ENCODE measurements at places on chromosomes 5 and 9.
A peak's percentile ranks its signal among the peaks of the same experiment; 100 is the strongest.

DNA sequence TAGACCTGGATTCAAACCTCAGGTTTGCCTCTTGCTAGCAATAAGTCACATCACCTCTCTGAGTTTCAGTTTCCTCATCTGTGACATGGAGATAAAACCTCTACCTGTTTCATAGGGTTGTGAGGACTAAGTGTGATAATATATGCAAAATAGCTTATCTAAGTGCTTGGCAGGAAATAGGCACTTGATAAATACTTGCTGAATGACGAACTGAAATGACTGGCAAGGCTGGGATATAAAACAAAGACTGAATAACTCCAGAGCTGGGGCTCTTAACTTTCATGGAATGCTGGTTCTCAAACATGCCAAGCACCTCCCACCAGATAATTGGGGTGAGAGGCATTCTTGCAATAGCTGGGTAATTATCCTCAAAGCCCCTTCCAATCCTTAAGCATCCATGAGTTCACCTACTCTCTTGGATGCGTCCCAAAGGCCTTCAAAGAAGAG lies 87.6 kb downstream of the ADRB2 start:
- peak; percentile 11 for DNase-seq

- no peak for DNase-seq
Observed at GRCh38 chr9:92950359-92950955, 3.1 kb downstream of the FGD3 start.

GRCh38 chr9:83623679-83624076 lies 735 bp downstream of the IDNK start:
- peak; percentile 94 for DNase-seq

GRCh38 chr5:83576341-83576740 lies 104.8 kb downstream of the VCAN start:
- no peak for DNase-seq

DNA sequence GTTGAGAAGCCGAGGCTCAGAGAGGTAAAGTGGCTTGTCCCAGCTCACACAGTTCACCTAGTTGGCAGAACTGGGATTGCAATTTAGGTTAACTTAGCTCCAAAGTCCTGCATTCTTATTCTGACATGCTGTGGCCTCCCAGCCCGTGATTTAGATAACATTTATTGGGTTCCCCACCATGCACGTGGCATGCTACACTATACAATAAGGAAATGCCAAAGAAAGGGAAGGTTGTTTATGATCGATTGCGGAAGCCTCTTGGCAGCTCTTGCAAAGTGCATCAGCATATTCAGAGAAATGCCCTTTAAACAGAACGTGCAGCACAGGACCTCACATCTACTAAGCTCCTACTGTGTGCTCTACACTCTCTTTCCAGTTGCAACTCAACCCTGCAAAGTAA lies 3.2 kb downstream of the NEURL1B start:
- DNase-seq, result peak; percentile 25

DNA sequence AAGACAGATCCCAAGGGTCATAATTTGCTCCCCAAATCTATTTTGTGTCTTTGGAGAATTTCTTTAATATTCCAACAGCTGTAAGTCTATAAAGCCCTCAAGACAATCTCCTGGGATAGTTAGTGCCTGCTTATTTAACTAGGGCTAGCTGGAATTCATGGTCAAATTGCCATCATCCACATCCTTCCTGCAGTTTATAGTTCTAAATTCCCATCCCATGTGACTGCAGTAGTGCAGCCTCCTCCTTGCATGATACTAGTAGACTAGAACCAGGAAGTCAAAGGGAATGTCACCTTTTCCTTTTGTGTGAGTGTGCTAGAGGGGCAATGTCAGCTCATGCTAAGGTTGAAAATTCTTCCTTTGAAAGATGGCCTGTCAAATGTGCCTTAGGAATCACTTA lies 214.8 kb upstream of the PIK3R1 start:
- DNase-seq, result no peak

DNA sequence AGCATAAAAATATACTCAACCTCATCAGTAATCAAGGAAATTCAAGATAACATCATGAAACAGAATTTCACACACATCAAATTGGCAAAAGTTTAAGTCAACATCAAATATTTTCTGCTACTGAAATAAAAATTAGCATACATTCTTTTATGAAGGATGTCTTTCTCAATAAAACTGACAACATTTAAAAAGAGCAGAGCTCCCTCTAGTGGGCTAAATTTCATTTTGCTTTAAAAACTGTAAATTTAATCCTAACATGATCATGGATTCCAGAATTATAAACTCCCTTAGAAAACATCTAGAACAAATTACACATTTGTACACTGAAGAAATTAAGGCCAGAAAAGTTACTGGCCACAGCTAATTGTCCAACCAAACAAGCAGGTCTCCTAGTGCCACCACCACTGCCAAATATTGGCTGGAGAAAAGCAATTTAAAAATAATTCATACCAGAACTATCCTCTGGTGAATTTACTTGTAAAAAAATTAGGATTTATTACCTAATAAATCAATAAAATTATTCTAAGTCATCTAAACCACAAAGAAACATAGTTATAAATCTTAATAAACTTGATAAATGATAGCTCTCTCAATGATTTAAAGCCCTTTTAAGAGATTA lies 31.2 kb downstream of the DEPDC1B start:
- DNase-seq, result peak; percentile 81

- no peak for DNase-seq
Observed at GRCh38 chr5:154086146-154086545, 47.4 kb downstream of the MFAP3 start.

GRCh38 chr5:102278231-102278630 lies 17.9 kb downstream of the SLCO4C1 start:
- peak; percentile 73 for DNase-seq

- no peak for DNase-seq
Observed at GRCh38 chr5:4137781-4138180, 542.1 kb downstream of the IRX1 start.

- peak; percentile 75 for DNase-seq
Observed at GRCh38 chr5:180618829-180619562, 27.7 kb upstream of the SCGB3A1 start.

DNA sequence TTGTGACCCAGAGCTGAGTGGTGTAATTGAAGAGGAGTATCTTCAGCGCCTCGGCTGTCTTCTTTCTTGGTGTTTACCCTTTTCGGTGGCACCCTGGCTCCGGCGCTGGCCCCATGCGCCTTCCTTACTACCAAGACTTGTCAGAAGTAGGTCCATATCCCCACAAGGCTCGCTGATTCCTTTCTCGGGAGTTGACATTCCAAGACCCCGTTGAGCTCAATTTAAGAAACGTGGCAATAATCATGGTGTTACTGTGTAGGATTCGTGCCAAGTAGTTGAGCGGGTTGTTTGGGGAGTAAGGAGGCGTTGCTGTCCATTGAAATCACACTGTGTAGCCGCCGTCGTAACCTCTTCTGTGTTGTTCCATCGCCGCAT lies 795 bp downstream of the NDUFAF2 start:
- peak; percentile 63 for DNase-seq

DNA sequence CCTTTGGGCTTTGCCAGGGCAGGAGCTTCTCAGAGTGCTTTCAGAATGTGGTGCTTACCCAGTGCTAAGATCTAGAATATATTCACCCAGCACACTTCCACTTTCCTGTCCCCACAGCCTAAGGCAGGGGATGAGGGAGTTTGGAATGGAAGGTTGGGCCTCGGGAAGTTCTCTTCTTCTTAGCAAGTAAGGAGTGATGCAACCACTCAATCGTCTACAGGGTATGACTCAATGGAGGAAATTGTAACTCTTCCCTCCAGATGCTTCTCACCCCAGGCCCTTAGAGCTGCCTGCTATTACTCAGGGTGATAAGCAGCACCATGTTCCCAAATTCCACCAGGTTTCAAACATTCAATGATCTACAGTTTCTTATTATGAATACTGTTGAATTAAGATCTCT lies 30.8 kb upstream of the AGGF1 start:
- DNase-seq, result peak; percentile 22

DNA sequence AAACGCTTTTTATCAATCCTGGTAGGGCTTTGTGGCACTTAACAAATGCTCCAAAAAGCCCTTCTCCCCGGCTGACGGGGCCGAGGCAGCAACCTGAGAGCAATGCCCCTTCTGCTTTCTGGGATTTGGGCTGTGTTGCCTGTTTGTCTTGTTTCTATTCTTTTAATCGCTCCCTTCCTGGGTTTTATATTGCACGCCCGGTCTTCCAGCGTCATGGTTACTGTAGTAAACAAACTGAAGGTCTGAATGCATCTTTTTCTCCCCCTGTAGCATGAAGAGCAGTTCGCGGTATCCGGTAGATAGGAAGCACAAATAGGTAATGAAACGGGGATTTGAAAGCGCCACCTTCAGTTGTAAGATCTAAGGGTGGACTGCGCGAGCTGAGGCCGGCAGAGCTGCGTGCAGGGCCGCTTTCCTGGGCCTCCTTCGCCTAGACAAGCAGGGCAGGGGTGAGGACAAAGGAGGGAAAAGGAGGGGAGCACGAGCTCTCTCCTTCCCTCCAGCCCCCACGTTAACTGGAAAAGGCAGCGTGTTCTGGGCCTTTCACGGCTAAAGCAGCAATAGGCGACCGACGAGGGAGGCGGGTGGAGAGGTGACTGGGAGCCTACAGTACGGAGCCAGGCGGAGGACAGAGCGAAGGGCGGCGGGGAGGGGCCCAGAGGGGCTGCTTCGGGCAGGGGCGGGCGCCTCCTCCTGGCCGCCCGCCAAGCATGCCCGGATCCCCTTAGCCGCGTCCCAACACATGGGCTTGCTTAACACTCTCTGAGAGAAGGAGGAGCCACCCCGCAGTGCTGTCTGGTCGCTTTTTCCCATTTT lies 49.3 kb upstream of the ZNF366 start:
- peak; percentile 80 for DNase-seq

DNA sequence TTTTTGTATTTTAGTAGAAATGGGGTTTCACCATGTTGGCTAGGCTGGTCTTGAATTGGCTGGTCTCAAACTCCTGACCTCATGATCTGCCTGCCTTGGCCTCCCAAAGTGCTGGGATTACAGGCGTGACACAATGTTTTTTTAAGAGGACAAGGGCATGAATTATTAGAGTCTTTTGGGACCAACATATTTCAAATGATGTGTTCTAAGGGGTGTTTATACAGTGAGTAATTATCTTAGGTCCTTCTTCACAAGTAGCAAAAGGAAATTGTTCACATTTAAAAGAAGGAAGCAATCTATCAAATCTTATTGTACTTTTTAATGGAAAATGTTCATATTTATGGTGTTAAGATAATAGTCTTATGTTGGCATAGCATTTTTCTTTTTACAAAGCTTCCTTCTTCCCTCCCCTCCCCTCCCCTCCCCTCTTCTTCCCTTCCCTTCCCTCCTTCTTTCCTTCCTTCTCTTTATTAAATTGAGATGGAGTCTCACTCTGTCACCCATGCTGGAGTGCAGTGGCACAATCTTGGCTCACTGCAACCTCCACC lies 6.7 kb downstream of the GNG10 start:
- DNase-seq, result no peak

GRCh38 chr9:36877239-36877638 lies 156.8 kb downstream of the PAX5 start:
- DNase-seq, result no peak

DNA sequence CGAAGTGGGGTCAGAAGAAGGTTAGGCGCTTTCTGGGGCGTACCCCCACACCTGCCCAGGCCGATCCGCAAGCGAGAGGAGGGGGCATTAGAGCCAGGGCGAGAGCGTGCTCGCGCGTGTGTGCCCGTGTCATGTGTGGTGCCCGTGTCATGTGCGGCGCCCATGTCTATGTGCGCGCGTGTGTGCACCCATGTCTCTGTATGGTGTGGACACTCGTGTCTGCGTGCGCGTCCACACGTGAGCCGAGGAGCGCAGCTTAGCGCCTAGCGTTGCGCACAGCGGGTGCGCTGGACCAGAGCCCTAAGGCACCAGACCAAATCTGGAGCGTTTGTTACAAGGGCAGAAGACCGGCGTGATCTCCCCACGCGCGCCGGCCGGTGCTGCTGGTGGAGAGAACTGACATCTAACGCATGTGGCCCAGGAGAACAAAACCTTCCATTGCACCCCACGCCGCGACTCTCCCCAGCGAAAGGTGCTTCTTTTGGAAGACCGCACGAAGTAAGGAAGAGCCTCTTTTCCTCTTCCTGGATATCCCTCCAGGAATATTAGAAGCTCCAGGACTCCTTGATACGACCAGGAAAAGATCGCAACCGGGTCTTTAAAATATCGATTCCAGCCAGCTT lies 644 bp downstream of the NIM1K start:
- DNase-seq, result peak; percentile 27

- no peak for DNase-seq
Observed at GRCh38 chr9:75116306-75116705, 28.0 kb downstream of the OSTF1 start.

- DNase-seq, result no peak
Observed at GRCh38 chr9:112338561-112338960, 5.1 kb upstream of the PTBP3 start.

DNA sequence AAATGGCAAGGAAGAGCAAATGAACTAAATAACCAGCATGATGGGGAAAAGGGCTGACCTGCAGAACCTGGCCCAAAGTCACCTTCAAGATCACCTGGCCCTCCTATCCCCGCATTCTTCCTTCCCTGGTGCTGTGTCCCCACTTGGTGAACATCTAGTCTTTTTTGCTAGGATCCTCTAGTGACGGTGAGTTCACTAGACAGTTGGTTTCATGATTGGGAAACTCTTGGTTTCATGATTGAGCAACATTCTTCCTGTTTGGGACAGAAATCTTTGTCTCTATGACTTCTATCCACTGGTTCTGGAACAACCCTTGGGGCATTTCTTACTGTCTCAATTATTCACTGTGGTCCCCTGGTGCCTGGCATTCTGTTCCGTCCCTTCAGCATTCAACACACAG lies 50.2 kb upstream of the DAB2IP start:
- DNase-seq, result peak; percentile 58

DNA sequence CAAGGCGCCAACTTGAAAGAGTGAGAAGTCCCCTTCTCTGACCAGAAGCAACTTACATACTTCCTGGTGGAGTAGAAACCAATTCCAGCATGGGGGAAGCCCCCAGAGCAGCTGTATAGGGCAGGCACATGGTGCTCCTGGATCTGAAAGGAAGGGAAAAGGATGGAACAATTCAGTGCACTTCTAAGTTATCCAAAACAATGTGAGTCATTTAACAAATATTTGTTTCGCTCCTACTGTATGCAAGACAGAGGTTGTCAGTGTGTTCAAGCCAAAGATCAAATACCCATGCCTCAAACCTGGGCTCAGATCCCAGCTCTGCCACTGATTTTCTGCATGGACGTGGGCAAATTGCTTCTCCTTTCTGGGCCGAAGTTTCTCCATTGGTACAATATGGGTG lies 67.1 kb downstream of the LHX2 start:
- DNase-seq, result no peak

GRCh38 chr9:128159522-128159783 lies 612 bp upstream of the BBLN start:
- peak; percentile 80 for DNase-seq

GRCh38 chr5:96094904-96095303 lies 133.3 kb upstream of the ELL2 start:
- DNase-seq, result no peak

All from hematopoietic multipotent progenitor cell treated with erythropoietin and hydrocortisone succinate and interleukin-3 and kit ligand, for 4 days (in vitro differentiated cells).